Stimulated activated CD4-positive, alpha-beta T cell treated with anti-CD3 and anti-CD28 coated beads, Interleukin-1b, Interleukin-23, amount 100 ng/mL, for 1 hour (primary cell): ENCODE measurements at places on chromosomes 5 and 9.

DNA sequence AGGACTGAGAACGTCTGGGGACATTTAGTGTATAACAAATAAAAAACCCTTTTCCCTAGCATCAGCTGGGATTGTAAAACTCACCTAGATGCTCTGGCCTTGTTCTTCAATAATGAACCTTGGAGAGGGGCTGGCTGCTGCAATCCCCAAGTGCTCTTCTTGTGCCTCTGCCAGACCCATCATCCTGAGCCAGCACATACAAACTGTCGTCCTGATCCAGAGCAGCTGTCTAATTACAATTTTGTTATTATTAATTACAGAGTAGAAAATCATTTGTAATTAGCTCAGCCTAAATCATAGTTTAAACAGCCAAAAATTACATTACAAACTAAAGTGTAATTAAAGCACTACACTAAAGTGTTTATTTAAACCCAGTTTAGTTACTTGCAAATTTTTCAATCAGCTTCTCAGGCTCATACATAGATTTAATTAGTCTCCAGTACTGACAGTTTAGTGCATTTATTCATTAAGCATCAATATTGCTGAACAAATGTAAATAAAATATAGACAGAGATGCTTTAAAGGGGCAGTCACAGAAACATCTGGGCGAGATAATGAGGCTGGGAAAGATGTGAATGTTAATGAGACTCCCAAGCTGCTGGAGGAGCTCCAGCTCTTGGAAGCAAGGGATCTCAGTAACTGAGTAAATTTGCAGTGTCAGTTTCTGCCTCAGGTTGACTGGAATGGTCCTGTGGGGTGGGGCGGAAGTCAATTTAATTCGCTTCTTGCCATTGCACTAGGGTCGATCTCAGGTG, 632.3 kb upstream of the TLE4 start:
- DNase-seq, result no peak

- no peak for DNase-seq
Observed at GRCh38 chr9:112130347-112130746, 44.8 kb downstream of the SUSD1 start.

DNA sequence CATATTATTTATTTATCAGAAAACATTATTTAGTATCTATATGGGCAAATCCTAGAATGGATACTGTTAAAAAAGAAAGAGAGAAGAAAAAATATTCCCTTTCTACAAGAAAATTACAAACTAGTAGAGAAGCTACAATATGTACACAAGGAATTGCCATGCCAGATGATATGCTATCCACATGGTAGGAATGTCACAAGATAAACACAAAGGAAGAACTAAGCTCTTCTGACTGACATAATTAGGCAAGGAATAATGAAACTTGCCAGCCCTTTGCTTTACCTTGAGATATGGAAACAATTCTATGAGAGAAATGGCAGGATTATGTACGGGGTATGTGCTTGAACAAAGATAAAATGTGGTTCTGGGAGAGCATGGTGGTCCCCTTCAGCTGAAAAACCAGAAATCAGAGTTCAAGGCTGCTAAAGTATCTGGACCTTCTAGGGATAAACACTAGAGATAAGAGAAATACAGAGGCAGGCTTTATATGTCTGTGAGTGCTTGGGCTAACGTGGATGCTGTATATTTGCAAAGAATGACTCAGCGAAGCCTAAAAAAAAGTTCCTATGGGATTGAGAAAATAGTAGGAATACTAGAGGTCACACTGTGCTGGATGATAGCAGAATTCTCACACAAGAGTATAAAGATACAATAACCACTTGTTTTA, 451.6 kb downstream of the TLE1 start:
- no peak for DNase-seq

DNA sequence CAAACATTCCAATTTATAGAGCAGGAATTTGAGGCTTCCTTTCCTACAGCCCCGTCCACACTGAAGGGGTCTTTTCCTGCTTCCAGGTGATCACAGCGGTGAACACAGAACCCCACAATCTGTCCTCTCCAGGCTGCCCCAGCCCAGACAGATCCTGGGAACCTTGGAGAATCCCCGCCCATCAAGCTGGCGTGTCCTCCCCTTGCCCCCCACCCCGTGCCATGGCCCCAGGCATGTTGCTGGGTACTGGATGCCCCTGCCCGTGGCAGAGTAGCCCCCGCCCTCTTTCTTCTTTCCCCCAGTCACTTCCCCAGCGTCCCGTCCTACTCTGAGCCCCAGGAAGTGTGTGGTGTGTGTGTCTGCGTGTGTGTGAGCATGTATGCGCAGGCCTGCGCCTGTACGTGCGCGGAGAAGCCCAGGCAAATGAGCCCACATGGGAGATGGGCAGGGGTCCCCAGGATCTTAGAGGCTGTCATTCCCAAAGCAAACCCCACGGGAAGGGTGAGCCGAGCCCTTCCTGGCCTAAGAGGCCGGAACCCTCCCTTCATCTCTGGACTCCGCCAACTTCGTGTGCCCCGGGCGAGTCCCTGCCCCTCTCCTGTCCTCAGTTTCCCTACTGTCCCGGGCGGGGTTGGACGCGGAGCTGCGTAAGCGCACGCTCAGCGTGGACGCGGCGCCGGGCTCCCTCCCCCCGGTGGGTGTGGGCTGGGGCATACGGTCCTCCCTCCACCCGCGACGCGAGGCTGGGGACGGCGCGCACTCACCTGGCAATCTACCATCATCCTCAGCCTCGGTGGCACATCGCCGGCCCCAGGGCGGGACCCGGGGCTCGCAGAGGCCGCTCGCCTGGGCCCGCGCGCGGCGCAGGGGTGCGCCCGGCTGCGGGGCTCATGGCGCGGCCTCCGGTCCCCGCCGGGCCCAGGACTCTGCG, 15.2 kb downstream of the GBGT1 start:
- no peak for DNase-seq

- no peak for DNase-seq
Observed at GRCh38 chr5:62065050-62065449, 241.0 kb upstream of the KIF2A start.

DNA sequence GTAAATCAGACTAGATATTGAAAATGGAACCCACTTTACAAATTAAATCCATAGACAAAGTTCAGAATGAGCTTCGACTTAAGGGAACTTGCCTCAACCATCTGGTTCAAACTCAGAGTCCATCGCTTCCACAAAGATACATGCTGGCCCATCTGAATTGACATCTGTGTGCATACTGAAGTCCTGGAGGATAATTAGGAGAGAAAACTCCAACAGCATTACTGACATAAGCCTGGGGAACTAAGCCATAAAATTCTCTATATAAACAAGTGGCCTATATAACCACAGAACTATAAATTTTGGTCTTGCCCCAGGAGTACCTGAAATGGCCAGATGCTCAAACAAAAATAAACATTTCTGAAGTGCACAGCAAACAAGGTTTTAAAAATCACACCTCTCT, 94.4 kb downstream of the IZUMO3 start:
- no peak for DNase-seq

GRCh38 chr5:146516151-146516475, at the start of gene GPR151:
Gene GPR151 (minus strand): TSS chr5:146516190. CDS start chr5:146516113, 77 bp downstream.
- DNase-seq, result no peak

GRCh38 chr9:13035822-13036221, 243.7 kb downstream of the MPDZ start:
- no peak for DNase-seq

- no peak for DNase-seq
Observed at GRCh38 chr5:72485430-72485974, 21.7 kb downstream of the ZNF366 start.

- no peak for DNase-seq
Observed at GRCh38 chr5:39371367-39371635, 7.0 kb upstream of the C9 start.

GRCh38 chr5:30194595-30194994, 998.9 kb upstream of the CDH6 start:
- no peak for DNase-seq

DNA sequence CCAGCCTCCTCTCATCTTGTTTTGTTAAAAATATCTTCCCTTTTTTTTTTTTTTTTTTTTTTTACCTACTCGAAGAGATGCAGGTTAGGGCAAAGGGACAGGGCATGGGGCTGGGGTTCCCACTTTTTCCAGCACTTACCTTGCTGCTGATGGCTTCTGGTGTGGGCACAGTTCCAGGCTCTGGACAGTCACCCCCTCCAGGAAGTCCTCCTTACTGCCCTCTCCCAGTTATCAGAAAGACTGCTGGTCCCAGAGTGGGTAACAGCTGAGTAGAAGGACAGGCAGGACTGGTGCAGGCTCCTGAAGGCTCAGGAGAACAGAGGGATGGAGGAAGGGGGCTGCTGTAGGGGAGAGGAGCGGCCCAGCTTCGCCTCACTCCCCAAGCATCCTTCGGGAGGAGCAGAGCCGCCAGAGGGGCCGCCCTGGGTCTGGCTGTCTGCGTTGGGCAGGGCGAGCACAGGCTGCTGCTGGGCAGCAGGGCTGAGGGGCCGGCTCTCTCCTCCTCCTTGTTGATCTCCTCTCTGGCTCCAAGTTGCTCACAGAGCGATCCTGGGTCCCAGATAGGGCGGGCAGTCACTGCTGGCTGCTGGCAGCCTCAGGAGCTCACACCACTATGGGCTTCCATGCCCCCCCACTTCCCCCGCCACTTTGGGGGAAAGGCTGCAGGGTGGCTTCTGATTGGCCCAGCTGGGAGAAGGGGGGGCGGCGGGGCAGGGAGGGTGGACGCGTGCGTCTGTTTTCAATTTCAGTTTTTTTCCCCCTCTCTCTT, at the start of gene PDGFRB:
Gene PDGFRB (minus strand): TSS at position 588 of the 769 bp plus-strand sequence. CDS start 18,798 bp downstream, outside the sequence.
- DNase-seq, result no peak

- no peak for DNase-seq
Observed at GRCh38 chr5:64671678-64672077, 18.6 kb upstream of the SHISAL2B start.

GRCh38 chr5:7816535-7816901, 34.4 kb downstream of the CFAP90 start:
- DNase-seq, result no peak

DNA sequence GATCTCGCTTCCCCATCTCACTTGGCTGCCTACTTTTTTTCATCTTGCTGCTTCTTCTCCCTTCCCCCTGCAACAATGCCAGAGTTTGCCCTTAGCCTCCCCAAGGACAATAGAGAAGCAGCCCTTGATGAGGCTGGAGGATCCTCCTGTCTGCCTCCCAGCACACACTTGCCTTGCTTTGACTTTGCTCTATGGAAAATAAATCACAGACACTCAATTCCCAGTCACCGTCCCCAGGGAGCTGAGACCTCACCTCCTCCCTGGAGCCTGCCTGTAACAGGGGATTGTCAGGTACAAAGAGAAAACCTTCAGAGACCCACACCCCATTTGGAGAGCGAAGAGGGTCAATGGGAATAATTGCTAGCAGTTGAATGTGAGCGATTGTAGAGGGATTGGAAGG, 242.1 kb upstream of the ZNF462 start:
- DNase-seq, result no peak

- DNase-seq, result no peak
Observed at GRCh38 chr5:161889971-161890370, 42.1 kb downstream of the GABRA1 start.

DNA sequence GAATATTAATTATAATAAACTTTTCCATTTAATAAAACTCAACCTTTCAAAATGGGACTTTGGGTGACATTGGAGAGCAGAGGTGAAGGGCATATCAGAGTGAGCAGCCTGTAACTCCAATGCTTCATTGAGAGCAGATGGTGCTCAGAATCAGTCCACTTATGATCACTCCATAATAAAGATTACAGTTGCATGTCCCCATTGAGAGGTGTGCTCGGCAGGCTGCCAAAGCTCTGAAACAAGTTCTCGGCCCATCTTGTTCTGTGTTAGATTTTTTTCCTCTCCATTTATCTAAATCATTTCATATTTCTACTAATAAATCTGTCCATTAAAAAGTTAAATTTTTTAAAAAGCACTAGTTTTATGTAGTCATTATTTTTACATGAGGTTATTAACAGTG, 1786.4 kb upstream of the WWC1 start:
- no peak for DNase-seq
